Daoy (cell line): ENCODE measurements at places on chromosomes 13 and 19.

DNA sequence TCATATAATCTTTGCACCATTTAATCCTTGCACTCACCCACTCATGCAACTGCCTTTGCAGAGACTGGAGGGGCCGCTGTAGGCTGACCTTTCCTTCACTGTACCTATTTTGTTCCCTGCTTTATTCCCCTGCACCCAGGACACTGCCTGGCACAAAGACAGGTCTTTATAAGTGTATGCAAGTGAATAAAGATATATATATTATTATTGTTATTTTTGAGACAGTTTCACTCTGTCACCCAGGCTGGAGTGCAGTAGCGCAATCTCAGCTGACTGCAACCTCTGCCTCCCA lies 3.8 kb downstream of the ALOX5AP start:
- DNase-seq = no peak

DNA sequence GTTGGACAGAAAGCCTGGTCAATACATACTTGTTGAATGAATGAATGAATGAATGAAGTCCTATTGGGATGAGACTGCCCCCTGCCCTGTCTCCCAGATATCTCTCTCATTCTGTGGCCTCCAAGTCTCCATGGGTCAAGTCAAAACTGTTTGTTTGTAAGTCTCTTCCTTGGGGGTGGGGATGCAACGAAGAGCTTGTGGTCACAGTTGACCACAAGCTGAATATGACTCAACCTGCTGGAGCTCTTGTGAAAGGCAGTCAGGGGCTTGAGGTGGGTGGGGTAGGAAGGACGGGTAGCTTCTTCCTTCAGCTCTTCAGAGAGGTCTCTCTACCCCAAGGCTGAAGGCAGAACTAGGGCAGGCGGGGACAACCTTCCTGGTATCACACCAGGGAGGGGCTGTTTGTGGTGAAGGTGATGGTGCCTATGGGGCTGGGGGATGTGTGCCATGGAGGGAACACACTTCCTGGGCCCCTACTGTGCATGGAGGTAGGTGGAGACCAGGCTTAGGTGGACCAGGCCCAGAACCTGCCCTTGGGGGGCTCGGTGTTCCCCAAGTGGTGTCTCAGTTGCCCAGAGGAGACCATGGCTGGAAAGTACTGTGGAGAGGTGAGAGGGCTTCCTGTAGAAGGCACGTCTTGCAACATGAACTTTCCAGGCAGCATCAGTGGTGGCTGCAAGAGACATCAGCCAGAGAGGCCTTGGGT lies 8.0 kb downstream of the MYO1F start:
- DNase-seq = peak; percentile 92

DNA sequence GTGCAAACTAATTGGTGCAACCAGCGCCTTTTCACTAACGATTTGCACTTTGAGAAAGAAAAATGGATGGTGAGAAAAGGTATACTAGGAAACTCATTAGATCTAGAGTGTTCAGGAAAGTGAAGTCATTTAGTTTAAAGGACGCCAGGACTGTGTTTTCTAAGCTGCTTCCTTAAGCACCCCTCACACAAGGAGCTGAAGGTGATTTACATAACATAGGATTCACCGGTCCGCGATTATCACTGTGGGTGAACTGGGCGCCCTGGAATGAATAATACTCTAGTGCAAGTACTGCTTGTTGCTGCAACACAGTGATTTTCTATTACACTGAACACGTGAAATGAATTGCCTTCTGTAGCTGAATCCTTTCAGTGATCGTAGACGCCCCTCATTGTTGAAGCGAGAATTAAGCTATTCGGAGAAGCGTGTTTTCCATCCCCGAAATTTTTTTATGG lies 2.6 kb upstream of the MAB21L1 start:
- DNase-seq = no peak

DNA sequence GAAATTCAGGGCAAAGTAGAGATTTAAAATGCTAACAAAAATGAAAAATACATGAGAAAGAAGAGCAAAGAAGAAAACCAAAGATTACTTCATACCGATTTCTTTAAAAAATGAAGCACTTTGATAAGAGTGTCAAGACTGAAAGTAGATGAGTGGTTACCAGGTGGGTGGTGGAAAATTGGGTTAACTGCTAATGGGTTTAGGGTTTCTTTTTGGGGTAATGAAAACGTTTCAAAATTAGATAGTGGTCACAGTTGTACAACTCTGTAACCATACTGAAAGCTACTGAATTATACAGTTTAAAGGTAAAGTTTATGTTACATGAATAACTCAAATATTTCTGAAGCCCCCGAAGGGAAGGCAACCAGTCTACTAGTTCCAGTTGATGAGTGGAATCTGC lies 179.4 kb downstream of the NDFIP2 start:
- no peak for DNase-seq

GRCh38 chr13:70571221-70571620 lies 463.0 kb upstream of the KLHL1 start:
- no peak for DNase-seq

GRCh38 chr19:11421371-11422098 lies 2.4 kb upstream of the RGL3 start:
- peak; percentile 25 for DNase-seq

DNA sequence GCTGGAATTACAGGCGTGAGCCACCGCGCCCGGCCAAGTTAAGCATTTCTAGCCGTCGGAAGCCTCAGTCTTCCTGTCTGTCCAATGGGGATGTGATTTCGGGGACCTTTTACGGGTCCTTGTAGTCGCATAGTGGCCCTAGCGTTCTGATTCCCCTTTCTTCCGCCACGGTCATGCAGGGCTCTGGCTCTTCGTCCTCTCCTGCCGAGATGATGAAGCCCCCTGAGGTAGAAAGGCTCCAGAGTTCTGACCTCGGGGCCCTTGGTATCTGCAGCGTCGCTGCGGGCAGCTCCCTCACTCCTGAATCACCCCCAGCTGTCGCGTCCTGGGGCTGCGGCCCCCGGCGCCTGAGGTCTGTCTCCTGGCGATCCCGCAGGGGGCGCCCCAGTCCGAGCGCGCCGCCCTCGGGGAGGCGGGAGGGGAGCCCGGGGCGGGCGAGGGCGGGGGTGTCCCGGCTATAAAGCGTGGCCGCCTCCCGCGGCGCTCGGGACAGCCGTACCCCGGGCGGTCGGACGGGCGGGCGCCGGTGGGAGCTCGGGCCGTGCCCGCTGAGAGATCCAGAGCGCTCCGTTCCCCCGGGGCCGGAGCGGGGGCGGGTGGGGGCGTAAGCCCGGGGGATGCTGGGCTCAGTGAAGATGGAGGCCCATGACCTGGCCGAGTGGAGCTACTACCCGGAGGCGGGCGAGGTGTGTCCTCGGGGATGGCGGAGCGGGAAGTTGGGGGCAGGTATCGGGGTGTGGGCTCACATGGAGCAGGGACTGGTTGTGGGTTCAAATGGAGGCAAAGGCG lies at the start of gene FOXA3:
TSS of gene FOXA3 (plus strand) at position 487 of the 789 bp plus-strand sequence. CDS start at position 618, 131 bp downstream.
- peak; percentile 83 for DNase-seq

DNA sequence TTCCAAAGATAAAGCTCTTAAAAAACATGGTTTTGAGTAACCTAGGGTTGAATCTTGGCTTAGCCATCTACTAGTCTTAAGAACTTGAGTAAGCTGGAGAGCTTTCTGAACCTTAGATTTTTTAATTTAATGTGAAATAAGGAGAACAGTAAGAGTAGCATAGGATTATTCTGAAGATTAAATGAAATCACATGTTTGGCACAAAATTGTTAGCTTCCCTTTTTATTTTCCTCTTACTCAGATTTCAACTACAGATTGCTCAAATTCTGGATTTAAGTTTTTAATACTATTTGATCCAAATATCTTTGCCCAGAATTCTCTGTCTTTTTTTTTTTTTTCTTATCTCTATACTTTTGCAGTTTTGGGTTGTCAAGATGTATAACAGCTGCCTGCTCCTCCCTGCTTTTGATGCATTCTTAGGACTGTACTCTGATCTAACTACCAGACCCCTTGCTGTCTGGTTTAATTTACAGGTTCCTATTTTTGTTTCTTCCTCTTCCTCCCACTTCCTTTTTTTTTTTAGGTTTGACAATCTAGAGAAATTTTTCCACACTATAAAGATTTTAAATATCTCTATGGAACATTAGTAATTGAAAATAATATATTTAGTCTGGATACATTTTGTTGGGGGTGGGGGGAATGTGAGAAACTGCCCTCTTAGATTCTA lies 12.3 kb downstream of the POMP start:
- no peak for DNase-seq

DNA sequence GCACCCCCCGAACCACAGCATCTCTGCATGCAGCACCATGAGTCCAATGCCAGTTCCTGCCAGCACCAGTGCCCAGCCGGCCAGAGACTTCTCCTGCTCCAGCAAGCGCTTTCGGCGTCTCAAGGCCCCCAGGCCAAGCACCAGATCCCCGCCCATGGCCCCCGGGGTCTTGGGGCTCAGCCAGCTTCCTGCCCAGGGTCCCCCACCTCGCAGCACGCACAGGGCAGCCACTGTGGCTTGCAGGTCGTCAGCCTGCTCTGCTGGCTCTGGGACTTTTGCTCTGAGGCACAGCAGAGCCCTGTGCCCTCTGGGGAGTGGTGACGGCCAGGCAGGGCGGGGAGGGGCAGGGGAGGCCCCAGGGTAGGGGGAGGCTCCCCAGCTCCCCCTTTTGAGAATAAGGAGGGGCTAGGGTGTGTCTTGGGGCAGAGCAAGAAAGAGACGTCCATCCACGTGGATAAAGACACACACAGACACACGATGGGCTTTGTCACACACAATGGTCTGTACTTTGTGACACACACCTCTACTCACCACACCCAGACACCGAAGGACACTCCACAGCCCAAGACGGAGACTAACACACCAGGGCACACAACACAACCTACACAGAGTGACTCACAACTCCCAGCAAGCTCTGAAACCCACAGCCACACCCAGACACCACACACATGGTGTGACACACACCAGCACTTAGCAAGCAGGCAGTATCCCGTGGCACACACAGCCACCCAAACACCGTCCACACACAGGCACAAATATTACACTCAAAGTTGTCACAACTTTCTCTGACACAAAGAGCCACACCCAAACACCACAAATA lies at the start of gene KCNN4:
TSS of gene KCNN4 (minus strand) at position 268 of the 820 bp plus-strand sequence. CDS start at position 156, 112 bp downstream.
- DNase-seq = peak; percentile 88

DNA sequence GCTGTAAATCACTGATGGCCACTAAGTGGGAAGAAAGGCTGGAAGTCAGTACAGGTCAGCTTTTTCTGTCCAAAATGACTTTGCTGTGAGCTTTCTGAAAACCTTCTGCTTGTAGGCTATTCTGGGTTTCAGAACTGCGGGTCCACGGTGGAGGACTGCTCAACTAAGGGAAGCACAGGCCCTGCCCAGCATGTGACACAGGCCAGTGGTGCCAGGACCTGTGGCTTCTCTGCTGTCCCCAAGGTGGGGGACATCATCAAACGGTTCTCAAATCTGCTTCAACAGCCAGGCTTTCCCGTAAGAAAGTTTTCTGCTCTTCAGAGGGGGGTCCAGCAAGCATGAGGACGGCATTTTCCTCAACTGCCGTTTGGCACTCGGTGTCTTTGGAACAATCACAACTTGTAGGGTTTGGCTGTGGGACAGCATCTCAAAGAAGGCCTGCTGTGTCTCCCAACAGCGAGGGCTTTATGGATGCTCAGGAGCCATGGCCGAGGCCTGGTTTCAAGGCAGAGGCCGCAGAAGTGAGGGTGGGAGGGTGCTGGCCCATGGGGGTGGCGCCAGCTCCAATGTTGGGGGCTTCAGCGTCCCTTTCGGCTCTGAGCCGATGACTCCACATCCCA lies 3.8 kb downstream of the SGTA start:
- DNase-seq = no peak

DNA sequence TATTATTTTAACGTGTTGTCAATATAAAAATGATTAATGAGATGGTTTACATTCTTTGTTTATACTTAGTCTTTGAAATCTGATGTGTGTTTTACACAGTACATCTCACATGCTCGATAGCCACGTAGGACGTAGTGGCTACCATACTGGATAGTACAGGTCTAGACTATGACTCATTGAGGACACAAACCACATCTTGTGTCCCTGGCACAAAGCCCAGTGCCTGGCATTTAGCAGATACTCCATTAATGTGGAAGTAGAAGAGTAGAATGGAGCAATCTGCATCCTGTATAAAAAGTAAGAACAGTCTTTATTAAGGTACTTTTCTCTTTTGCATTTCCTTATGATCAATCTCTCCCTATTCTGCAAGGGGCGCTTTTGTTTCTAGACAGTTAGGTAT lies 49.0 kb upstream of the FRY start:
- DNase-seq = peak; percentile 91

GRCh38 chr13:94335761-94336526 lies 143.5 kb downstream of the DCT start:
- no peak for DNase-seq

DNA sequence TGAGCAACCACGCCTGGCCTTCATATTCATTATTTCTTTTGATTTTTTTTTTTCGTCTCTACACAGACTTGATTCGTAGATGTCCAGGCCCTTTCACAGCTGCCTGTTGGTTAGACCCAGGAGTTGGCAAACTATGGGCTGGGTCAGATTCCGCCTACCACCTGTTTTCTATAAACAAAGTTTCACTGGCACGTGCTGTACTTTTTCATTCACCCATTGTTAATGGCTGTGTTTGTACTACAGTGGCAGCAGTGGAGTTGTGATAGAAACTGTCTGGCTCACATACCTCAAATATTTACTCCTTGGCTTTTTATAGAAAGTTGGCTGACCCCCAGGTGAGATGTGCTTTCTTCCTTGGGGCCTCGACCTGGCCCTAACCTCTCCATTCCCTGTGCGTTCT lies 72.9 kb upstream of the TEX29 start:
- DNase-seq = no peak

DNA sequence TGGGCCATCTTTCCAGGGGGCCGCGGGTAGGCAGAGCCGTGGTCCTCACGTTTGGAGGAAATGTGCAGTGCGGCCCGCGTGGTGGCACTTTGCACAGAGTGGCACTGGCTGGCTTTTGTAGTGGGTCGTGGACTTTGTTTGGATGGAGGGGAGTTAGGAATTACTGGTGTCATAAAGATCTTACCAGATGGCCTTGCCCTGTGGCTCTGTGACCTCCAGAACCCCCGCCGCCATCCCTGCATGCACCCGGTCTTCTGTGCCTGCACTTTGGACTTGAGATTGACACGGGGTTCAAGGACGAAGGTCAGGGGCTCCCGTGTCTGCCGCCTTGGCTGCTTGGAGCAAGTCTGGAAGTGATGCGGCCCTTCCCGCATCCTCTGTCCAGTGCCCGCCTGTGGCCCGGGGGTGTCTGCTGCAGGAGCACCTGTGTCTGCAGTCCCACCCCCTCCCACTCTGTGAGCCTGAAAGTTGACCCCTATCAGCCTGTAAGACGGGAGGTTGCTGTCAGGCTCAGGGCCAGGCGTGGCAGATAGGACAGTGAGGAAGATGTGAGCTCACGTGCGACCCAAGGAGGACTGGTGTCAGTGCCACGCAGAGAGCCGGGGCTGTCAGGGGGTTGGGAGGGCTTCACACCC lies 2.2 kb downstream of the GNA11 start:
- no peak for DNase-seq
